ENCODE measurements at places on chromosomes 12 and 14.
A peak's percentile ranks its signal among the peaks of the same experiment; 100 is the strongest.

DNA sequence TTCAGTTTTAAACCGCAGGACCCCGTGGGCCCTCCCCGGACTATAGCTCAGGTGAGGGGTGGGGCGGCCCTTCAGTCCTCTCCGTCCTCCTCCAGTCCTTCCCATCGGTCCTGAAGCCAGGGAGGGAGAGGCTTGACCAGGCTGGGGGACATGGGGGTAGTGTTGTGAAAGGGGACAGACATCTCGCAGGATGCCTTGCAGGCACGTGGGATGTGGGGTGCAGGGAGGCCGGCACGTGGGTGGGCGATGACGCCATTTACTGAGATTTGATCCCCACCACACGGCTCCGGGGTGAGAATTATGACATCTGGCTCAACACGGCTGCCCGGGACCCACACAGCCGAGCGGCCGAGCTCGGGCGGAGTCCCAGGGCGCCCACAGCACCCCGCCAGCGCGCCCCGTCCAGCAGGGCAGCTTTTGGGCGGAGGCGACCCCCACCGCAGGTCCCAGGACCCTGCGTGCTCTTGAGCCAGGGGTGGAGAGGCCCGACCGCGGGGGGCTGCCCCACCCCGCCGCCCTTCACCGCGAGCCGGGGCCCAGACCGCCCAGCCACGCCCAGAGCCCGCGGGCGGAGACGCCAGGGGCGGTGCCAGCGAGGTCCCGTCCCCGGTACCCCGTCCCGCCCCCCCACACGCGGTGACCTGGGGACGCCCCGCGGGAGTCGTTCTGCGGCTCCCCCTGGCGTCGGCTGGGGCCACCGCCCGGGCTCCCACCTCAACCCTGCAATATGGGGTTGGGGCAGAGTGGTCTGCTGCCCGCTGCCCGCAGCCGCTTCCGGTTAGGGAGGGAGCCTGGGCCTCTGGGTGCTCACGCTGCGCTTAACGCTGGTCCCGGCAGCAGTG lies 3.3 kb upstream of the EXOC3L4 start:
- DNase-seq = peak; percentile 57

- no peak for DNase-seq
These were observed 114.8 kb downstream of the RIMBP2 start for GRCh38 chr12:130601327-130601726.

- no peak for DNase-seq
These were observed 246.8 kb upstream of the DAAM1 start for GRCh38 chr14:58941629-58942028.

DNA sequence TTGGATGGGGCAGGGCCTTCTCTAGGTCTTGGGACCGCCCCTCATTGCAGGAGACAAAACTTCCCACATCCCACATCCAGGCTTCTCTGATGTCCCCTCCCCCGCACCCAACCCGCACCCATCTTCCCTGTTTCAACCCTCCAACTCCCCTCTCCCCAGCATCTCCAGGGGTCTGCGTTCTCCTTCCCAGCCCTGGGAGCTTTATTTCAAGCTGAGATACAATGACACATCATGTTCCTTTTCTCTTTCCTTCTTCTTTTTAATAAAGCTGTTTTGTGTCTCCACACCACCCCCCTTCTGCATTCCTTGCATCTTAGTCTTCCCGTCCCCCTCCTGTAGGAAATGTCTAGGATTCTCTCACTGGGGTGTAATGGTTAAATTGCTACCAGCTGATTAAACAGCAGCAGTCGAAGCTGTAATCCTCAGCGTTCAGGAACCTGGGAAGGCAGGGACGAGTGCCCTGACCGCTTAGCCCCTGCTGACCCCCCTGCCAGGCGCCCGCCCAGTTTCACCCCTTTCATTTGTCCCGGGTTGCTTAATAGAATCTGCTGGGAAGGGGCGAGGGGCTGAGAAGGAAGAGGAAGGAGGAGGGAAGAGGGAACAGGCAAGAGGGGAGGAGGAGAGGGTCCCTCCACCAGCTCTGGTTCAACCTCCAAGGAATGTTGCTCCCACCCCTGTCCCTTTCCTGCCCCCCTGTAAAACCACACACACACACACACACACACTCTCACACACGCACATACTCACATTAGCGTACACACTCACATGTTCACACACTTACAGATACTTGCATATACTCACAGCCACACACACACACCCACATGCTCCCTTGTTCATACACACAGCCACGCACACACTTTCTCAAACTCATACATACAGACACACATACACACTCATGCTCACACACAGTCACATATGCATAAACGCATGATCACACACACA lies 104.5 kb upstream of the MED13L start:
- DNase-seq = no peak

DNA sequence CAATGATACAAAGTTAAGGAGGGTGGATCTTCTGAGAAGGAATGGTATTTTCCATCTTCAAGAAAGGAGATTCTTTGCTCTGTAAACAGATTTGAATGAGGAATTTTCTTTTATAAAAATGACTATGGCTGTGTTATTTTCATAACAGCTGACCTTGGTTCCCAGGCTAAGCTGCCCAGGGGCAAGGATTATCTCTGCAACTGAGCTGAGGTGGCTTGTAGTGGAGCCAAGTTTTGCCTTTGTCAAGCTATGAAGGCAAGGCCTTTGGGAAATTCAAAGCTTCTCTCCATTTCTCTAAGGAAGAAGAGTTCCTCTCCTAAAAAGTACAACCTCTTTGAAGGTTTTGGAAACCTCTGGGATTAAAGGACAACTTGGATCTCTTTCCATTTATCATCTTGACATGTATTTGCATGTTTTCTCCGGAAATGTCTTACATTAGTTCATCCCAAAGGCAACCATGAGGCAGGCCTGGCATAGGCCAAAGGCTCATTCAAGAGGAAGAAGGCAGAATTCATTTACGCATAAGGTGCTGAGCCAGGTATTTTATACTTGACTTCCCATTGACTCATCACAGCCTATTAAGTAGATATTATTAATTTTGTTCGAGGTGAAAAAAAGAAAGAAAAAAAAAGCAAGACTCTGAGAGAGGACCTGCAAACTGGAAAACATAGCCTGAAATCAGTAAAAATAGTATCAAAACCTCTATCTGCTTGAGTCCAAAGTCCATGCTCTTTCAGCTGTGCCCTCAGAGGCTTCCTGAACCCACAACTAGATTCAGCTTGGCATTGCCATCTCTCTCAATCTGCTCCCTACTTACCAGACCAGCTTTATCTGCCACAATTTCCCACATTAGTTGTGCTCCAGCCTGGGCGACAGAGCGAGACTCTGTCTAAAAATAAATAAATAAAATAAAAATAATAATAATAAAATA lies 24.0 kb upstream of the CKAP4 start:
- DNase-seq = no peak
